Cerebellar nuclear complex (tissue), 1 donor: ENCODE measurements at places on chromosomes 4 and X.

- DNase-seq, result no peak
These were observed 69.9 kb downstream of the CHIC2 start for GRCh38 chr4:53994382-53995102.

DNA sequence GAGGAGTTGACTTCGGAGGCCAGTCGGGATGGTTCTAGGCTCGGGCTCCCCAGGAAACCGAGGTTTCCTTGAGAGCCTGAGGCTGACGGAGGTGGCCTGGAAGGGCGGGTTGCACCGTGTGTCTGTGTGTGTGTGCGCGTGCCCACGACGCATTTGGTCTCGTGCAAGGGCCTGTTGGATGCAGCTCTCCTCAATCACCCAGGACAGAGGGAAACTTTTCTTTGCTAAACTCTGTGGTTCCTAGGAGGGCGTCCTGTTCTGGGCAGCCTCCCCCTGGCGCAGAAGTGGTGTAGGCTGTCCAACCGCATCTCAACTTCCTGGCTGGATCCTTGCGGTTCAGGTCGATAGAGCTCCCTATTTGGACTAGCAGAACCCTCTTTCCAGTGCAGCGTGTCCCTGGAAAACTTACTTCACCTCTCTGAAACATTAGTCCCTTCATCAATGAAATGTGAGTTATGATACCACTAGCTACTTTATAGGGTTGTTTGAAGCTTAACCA is 973 bp downstream of the STK32B start:
- DNase-seq, result no peak

DNA sequence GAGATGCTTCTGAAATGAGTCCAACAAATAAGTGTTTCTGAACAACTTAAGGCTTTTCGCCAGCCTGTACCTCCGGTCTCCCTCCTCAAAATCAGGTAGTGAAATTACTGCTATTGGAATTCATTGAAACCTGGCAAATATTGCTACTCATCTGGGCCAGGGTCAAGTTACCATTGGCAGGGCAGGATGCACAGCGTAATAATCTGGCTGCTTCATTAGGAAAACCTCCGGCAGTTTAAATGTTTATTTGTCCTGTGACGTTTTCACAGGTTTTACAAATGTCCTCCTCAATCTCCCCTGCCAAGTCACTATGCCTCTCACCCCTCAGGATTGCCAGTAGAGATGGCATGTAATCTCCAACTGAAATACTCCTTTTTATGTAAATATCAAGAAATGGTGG is 92.6 kb upstream of the KDR start:
- no peak for DNase-seq

GRCh38 chr4:84800256-84800655 is 166.2 kb downstream of the WDFY3 start:
- no peak for DNase-seq

DNA sequence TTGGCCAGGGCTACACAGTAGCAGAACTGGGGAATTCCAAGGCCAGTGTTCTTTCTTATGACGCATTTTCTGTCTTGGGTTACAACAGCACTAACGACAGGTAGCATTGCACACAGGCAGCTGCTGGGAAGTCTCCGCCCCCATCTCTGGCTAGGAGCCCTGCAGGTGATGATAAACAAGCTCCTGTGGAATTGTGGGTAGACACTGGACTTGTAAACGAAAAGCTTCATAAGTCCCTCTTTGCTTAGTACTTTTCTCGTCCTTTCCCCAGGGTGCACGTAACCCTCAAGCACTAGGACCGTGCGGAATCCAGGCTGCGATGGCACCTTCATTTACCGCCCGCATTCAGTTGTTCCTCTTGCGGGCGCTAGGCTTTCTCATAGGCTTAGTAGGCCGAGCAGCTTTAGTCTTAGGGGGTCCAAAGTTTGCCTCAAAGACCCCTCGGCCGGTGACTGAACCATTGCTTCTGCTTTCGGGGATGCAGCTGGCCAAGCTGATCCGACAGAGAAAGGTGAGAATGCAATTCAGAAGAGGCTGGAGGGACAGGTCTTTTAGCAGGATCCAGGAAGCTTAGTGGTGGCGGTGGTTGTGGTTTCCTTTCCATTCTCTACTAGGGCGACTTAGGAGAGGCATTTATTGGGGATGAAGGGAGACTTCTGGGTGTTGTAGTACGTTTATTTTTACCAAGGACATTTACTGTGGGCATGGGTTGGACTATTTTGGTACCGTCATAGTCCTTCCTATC is at the start of gene FAAH2:
FAAH2 (plus strand) TSS at position 200 of the 745 bp plus-strand sequence; CDS start at position 320, 120 bp downstream.
- DNase-seq, result no peak

GRCh38 chrX:48592971-48593370 is 4.3 kb upstream of the WDR13 start:
- no peak for DNase-seq

- no peak for DNase-seq
These were observed 84.9 kb downstream of the ARHGAP6 start for GRCh38 chrX:11580789-11581188.

DNA sequence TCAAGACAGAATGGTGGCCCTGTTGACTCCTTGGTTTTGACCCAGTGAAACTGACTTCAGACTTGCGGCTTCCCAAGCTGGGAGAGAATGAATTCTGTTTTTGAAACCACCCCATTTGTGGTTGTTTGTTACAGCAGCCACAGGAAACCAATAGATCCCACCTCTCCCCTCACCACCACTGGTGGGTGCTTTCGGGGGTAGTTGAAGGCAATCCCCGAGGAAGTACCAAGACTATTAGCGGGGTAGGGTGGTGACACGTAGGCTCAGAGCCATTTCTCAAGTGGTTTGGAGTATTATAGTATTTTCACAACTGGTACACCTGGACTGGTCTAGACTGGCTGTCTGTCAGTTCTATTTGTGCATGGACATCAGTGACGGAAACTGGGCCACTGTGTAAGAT is 189.1 kb upstream of the RBPJ start:
- DNase-seq, result no peak

DNA sequence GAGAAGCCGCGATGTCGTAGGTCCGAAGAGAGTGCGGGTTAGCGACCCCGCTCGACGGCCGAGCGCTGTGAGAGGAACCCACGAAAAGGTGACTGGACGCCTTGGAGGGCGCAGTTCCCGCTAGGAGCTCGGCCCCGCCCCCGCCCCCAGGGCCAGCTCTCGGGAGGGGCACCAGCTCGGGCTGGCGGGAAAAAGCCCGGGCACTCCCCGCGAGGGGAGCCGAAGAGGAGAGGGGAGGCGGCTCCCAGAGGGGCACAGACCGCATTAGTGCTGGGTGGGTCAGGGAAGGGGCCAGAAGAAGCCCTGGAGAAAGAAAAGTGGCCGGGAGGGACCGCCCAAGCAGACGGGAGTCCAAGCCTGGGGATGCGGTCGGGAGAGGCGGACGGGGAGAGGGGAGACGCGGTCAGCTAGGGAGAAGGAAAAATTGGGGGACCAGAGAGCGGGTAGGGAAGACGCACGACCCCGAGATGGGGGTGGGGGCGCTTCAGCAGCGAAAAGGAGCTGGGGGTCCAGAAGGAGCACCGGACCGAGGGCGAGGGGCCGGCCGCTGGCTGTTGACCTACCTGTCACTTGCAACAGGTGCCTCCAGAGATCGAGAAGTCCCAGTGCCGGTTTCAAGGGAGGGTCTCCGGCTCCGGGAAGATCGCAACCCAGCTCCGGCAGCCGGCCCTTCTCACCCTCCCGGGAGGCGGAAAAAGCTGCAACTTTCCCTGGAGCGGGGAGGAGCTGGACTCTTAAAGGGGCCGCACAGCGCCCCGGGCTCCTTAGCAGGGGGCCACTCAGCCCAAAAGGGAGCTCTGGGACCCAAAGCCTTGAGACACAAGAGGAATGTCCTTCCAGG is at the start of gene SYTL4:
SYTL4 (minus strand) TSS at position 681 of the 841 bp plus-strand sequence. CDS start 30,084 bp downstream, outside the sequence.
- DNase-seq, result no peak

DNA sequence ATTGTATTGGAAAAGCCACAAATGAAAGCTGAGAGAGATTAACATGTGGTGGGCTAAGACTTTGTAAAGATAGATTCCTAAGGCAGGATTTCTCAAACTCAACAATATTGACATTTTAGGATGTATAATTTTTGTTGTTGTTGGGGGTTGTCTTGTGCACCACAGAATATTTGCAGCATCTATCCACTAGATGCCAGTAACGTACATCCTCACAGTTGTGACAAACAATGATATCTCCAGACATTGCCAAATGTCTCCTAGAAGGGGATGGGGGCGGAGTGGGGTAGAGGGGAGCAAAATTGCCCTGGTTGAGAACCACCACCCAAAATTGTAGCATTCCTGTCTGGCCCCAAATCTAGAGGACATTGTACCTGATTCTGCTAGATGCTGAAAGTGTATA is 14.7 kb upstream of the CBR4 start:
- no peak for DNase-seq

DNA sequence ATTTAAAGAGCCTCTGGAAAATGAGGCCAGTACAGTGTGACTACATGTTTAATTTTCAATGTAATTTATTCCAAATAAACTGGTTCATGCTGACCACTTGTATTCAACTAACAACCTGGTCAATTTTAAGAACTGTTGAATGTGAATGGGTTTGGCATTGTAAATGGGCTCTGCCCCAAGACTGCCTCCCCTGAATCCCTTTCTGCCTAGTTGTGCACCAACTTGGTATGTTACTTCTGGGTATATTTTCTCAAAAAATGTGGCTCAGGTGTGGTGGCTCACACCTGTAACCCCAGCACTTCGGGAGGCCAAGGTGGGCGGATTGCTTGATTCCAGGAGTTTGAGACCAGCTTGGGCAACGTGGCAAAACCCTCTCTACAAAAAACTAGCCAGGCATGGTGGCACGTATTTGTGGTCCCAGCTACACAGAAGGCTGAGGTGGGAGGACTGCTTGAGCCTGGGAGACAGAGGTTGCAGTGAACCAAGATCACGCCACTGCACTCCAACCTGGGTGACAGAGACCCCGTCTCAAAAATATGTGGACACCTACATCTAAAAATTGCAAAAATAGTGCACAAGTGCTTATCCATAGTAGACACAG is 7.2 kb downstream of the RPL9 start:
- no peak for DNase-seq

DNA sequence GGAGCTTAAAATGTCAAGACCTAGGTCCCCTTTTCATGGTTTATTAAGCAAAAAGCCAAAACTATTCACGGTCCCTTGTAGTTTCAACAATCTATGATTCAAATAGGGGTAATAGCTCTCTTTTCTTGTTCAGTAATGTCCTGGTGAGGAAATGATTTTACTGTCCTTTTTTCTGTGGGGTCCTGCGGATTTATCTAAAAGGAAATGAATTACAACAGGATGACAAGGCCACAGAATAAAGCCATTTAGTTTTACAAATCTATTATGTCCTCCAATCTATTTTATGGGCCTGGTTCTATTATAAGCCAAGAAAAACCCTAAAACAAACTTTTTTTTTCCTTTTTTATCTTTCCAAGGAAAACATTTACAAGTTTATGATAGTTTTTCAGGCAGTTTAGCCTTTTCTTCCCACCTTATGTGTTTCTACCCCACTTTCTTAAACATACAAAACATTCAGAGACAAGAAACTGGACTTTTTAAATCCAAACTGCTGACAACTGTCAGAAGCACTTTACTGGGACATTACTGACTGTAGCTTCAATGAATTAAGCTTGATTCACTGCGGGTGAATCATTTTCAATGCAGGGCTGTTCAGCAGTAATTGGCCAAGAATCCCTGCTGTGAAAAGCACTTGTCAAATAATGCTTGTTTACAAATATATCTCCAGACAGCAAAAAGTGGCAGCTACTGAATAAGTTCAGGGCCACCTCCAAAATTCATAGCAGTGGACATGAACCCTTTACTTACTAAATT is 4.3 kb downstream of the EPHA5 start:
- DNase-seq, result no peak

- DNase-seq, result no peak
These were observed 107.0 kb downstream of the OR13H1 start for GRCh38 chrX:131650637-131651410.

DNA sequence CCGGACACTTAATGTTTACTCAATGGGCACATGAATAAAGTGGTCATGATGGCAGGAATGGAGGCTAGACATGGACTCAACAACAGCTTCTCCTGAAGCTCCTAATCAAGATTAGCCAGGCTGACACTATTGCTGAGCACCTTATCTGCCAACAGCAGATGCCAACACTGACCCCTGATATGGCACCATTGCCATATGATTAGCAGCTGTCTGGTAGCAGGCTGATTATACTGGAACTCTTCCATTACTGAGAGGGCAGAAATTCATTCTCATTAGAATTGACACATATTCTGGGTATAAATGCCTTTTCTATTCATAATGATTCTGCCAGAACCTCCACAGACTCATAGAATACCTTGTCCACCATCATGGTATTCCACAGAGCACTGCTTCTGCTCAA is 18.4 kb upstream of the AFF1 start:
- no peak for DNase-seq

DNA sequence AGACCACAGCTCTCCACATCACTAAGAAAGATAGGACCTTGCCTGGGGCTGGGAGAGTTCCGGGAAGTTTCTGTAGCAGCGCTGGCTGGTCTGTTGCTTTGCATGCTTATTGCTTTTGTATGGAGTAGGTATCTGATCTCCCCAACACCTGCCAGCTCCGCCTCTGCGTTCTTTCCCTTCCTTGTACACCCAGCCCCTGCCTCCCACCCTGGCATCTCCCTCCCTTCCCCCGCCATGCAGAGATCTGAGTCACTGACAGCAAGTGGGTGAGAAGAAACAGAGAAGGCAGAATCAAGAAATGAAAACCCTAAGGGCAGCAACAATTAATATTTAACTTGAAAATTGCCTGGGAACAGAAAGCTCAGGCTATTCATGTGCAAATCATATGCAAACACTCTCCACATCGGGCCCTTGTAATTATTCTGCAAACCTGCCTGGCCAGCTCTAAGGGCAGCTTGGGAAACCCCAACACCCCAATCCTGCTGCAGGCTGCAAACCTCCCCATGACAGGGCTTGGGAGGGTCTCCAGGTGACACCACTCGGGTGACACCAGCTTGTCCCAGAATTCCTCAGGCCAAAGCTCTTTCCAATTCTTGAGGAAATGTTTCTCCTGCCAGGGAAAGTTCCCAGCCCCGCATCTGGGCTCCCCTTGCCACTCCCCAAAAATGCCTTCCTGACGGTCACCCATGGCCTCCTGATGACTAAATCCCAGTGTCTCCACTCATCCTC is 257.2 kb downstream of the FBXW7 start:
- DNase-seq, result no peak

- no peak for DNase-seq
These were observed 963.1 kb downstream of the RPA4 start for GRCh38 chrX:97846718-97847237.

GRCh38 chrX:110317061-110317819 is 645 bp downstream of the AMMECR1 start:
- no peak for DNase-seq
